ENCODE measurements at places on chromosomes 7 and 10. TPM values are rescaled to one million over a fixed set of nuclear protein-coding genes. Genes with fewer than 3 reads are reported as not detected.

GRCh38 chr10:14812271-14812670 lies 25.6 kb downstream of the CDNF start:
- no peak overlapping the region for H3K27ac ChIP-seq
- no peaks in the 10 kb centered on the region for H3K4me1 ChIP-seq
- peaks cover 3% of the 10 kb centered on the region for H3K27me3 ChIP-seq

The MYO1G gene
- total RNA-seq: 0.77 TPM

GRCh38 chr7:45434167-45434784 lies 139.9 kb upstream of the ADCY1 start:
- no peak overlapping the region for H3K27ac ChIP-seq
- H3K27me3 ChIP-seq: peaks cover 36% of the 10 kb centered on the region
- no peaks in the 10 kb centered on the region for H3K36me3 ChIP-seq
- DNase-seq: no peak
- no peak overlapping the region for H3K4me3 ChIP-seq
- H3K4me1 ChIP-seq: no peaks in the 10 kb centered on the region

DNA sequence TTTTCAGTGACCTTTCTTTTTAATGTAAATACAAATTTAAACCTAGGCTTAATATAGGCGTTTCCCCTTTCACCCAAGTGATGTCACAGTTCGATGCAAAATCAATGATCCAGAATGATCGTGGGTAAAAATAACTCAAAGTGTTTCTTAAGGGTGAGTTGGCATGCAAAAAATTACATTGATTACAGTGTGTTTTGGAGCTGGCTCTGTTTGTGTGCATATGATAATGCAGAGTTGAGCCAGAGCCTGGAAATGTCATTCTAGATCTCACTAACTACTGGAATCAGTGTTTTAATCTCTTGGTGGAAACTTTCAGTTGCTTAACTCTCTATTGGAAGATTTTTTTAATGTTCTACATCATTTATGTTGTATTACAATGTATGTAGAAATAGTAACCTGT lies 72.5 kb upstream of the MXI1 start:
- H3K27ac ChIP-seq: peak overlapping the region; percentile 7
- H3K4me3 ChIP-seq: no peak overlapping the region
- no peak for DNase-seq
- H3K4me1 ChIP-seq: peaks cover 16% of the 10 kb centered on the region
- peaks cover 63% of the 10 kb centered on the region for H3K36me3 ChIP-seq

GRCh38 chr7:81014266-81014665 lies 95.4 kb upstream of the SEMA3C start:
- no peaks in the 10 kb centered on the region for H3K4me1 ChIP-seq
- H3K27me3 ChIP-seq: no peaks in the 10 kb centered on the region
- no peak overlapping the region for H3K27ac ChIP-seq
- DNase-seq: no peak

The ACBD7 gene
- not detected for total RNA-seq

The NSUN6 gene
- 7.9 TPM for total RNA-seq

The HTR5A gene
- total RNA-seq: not detected

The NPFFR1 gene
- total RNA-seq: not detected

The GRID2IP gene
- not detected for total RNA-seq

The RTKN2 gene
- not detected for total RNA-seq

The AGR2 gene
- not detected for total RNA-seq

DNA sequence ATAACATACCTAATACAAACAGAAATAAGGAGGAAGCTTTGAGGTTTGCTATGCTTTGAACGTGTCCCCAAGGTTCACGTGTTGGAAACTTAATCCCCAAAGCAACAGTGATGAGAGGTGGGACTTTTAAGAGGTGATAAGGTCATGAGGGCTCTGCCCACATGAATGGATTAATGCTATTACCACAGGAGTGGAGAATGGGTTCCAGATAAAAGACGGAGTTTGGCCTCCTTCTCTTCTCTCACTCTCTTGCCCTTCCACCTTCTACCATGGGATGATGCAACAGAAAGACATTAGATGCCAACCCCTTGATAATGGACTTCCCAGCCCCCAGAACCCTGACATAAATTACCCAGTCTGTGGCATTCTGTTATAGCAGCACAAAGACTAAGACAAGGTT lies 9.6 kb downstream of the ITGB1 start:
- peaks cover 98% of the 10 kb centered on the region for H3K4me1 ChIP-seq
- H3K4me3 ChIP-seq: no peak overlapping the region
- DNase-seq: no peak
- no peaks in the 10 kb centered on the region for H3K27me3 ChIP-seq

The PON3 gene
- 0.69 TPM for total RNA-seq

GRCh38 chr7:22400936-22401553 lies 44.1 kb upstream of the RAPGEF5 start:
- no peaks in the 10 kb centered on the region for H3K4me1 ChIP-seq
- no peak overlapping the region for H3K27ac ChIP-seq
- H3K36me3 ChIP-seq: no peaks in the 10 kb centered on the region
- no peak for DNase-seq
- no peaks in the 10 kb centered on the region for H3K27me3 ChIP-seq

The CCT6A gene
- total RNA-seq: 67.6 TPM

DNA sequence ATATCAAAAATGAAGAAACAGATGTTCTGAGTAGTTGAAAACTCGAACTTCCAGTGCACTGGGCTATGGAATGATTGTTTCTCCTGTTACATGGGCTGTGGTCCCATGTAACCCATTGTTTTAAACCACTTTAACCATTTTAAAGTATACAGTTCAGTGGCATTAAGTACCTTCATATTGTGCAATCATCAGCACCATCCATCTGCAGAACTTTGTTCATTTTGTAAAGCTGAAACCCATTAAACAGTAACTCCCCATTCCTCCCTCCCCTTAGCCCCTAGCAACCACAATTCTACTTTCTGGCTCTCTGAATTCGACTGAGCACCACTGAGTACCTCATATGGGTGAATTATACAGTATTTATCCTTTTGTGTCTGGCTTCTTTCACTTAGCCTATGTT lies 217.4 kb downstream of the LRMDA start:
- peaks cover 15% of the 10 kb centered on the region for H3K4me1 ChIP-seq
- no peaks in the 10 kb centered on the region for H3K36me3 ChIP-seq
- DNase-seq: no peak
- H3K27ac ChIP-seq: no peak overlapping the region
- no peaks in the 10 kb centered on the region for H3K27me3 ChIP-seq

All from left ventricle myocardium inferior (tissue), 1 donor.